Activated CD8-positive, alpha-beta memory T cell treated with anti-CD3 and anti-CD28 coated beads for 1 hour (primary cell): ENCODE measurements at places on chromosomes 3 and 15.

DNA sequence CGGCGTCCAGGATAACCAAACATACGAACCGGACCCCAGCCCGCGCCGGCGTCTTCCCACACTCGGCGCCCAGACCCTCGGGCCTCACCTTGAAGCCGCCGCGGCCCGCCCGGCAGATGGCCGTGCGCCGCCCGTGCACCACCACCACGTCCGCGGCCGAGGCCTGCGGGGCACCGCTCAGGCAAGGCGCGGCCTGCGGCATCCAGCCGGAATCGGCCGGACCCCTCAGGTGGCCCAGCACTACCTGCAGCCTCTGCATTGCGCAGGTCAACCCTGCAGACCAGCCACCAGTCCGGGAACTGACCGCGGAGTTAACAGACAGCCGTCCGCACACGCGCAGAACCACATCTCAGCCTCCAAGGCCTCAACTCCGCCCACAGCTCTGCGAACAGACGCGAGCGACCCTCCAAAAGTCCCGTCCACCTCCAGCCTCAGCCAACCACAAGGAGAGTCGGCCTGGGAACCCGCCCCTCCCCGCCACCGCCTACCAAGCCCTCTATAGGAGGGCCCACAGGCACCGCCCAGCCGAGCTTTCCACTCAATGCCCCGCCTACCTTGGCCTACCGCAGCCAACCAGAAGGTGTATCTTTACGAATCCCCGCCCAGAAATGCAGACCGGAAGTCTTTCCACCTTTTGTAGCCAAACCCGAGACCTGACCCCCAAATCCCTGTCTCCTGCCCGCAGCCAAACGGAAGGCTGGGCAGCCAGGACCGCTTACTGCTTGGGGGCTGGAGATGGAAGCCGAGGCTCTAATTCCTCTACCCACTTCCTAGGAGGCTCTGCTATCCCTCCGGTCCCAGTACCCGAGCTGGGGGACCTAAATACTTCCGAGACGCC, at the start of gene ACAA1:
ACAA1 (minus strand) TSS at position 351 of the 838 bp plus-strand sequence; CDS start at position 259, 92 bp downstream.
- DNase-seq: peak; percentile 93

GRCh38 chr15:37929238-37929637, 5.2 kb upstream of the TMCO5A start:
- DNase-seq: no peak

DNA sequence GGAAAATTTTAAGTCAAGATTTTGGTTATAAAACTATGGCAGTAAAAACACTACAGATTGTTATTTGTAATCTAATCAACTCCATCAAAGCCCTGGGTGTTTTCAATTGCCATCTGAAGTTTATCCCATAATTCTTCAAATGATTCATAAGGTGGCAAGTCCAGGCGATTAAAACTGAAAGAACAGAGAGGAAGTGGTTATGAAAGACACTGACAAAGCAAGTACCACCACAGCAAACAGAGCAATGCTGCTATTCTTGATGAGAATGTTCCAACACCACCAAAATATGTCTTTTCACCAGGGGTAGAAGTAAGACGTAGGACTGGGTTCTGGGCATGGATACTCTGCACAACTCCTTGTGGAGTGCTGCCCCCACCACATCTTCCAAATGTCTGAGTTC, 86.9 kb upstream of the PRTG start:
- DNase-seq: no peak

DNA sequence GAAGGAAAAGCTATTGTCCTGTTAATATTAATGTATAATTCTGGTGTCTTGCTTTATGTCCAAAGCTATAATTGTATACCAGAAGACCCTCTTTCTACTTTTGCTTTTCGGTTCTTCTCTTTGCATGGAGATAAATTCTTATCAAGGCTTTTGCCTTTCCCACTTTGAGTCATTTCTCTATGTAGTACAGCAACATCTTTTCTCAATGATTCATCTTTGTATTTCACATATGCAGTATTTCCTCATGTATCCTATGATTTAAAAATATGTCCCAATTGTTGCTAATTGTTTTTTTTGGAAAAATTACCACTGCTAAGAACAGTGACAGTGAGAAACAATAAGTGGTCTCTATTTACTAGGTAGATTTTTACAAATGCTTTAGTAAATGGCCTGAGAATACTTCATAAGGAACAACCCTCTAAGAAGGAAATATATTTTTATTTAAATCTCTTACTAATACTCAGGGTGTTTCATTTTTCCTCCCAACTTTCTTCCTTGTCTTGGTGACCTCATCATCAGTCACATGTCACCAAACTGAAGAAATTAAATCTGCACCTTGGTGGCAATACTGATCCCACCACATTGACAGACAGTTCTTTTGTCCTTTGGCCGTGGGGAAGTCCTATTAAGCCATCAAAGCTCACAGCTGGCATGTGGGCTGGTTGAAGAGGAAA, 290.6 kb downstream of the SATB1 start:
- DNase-seq: no peak

DNA sequence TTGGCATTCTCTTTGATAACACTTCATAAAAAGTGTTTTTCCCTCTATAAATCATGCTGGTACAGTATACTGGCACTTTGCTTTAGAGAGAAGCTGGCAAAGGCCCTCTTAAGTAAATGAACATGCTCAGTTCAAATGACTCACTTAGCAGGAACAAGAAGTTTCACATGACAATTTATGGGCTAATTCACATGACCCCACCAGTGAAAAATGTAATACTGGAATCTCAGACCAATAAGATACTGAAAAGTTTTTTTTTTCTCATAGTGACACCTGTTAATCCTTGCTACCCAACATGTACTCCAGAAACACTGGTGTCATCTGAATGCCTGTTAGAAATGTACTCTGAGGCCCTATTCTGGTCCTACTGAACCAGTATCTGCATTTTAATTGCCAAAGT, 13.9 kb downstream of the BTBD1 start:
- DNase-seq: no peak

DNA sequence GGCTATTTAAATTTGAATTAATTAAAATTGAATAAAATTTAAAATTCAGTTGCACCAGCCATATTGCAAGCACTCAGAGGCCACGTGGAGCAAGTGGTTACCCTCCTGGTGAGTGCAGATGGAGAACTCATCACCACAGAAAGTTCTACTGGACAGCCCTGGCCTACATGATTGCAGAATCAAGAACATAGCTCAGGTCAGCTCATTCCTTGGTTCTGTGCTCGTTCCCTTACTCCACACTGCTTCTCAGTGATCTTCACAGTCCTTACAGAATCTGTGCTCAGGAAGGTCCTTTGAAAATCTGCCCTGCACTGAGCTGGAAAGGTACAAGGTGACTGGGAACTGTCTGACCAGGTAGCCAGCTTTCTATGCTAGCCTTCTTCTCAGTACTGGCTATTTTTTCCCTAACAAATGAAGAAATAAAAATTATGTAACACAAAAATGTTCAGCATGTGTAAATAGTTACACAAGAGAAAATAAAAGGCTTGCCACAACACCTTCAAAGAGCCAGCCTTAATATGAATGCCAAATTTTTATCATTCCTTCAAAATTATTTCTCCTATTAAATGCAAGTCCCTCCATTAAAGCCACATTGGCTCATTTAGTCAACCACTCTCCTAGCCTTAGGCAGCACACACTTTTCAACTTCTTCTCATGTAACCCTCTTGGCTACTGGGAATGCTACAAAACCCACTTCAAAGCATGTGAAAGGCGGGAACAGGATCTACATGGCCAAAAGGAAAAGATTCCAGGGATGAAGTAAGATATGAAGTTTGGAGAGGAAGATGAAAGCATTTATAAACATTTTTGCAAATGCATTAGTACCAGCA, 326.4 kb upstream of the WNT5A start:
- DNase-seq: no peak

DNA sequence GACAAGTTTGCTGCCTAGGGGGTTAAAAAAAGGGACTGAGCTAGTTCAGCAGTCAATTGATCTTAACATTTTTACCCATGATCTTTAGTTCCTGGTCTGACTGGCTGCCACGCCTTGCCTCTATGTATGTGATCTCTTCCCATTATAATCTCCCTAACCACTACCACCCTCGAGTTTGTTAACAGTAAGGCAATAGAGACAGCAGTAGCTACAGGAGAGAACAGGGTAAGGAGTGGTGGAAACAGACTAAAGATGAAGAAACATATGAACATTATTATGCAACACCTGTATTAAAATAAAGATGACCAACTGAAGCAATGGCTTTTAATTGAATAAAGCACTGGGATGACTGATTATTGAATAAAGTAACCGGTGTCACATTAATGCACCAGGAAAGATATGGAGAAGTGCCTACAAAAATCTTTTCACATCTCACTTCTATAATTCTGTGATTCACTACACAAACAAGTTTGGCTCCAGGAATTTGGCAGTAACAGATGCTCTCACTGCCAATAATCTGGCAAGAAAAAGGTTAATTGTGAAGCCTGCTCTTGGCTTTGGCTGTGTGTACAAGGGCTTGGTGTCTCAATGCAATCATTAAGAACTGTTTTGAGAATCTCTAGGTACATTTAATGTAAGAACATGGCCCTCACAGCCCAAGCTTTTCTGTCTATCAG, 95.7 kb downstream of the HHLA2 start:
- no peak for DNase-seq

DNA sequence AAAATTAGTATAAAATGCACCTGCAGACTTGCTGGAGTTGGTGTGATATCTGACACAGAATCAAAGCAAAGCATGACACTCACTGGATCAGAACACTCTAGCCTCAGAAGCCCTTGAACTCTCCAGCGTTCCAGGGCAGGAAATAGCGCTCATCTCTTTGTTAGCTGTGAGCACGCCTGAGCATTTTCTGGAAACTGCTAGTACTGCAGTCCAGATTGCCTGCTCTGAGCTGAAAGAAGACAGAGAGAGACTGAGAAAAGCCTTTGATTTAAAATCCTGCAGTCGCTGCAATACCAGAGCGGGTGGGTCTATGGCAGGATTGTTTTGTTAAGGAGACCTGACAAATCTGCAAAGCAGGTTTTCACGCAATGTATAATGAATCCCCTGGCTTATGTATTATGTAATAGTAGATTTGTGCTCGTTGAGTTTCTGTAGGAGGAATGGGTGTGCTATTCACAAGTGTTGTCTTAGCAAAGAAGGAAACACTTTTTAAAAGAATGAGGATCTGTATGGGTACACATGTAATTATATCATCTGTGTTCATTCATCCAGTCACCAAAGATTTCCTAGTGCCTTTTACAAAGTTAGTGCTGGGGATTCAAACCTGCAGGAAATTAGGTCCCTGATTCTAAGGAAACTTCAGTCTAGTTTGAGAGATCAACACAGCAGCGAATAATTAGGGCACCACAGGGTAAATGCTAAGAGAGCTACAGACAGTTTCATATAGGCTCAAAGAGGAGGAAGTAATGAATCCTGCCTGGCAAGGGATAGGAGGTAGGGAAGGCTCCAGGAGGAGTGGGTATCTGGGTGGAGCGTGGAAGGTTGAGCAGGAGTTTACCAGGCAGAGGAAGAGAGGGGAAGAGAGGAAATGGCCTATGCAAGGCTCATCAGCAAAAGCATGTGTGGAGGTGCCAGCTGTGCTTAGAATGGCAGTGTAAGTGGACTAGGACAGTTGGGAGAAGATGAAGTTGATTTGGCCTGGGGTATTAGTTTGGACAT, 26.1 kb upstream of the MGLL start:
- DNase-seq: no peak

DNA sequence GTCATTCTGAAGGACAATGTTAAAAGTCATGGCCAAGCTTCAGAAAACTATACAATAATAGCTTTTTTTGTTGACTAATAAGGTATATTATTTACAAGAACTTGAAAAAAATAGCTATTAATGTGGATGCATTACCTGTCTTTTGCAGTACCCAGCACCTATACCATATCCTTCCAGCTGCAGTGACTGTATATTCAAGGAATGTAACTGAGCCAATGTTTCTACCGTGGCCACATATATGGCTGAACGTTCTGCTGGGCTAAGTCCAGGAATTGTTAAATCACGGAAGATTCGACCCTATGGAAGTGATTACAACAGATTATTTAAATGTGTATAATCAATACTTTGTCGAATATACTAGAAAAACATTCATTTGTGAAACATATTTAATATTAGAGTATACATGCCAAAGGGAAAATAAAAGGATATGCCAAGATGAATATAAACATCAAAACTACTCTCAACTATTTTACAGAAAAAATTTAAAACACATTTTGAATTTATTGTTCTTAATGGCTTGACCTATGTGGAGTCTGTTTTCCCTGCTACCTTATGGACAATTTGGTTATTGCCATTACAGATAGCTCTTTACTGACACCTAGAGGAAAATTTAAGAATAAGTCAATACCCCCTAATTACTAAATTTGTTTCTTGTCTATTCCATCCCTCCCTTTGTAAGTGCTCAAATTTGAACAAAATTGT, 17.6 kb downstream of the ACAD11 start:
- DNase-seq: no peak

DNA sequence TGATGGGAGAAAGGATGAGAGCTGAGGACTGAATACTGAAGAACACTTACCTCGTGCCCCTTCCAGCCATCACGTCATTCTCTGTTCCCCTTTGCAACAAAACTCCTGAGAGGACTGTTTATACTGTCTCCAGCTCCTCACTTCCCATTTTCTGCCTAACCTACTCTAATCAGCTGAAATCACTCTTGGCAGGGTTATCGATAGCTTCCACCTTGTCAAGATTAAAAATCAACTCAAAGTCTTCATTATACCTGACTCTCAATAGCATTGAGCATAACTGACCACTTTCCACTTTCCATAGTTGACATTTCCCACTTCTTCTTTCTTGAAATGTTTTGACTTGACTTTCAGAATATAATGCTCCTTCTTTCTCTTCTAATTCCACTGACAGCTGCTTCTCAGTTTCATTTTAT, 4.3 kb downstream of the BTBD1 start:
- DNase-seq: no peak

DNA sequence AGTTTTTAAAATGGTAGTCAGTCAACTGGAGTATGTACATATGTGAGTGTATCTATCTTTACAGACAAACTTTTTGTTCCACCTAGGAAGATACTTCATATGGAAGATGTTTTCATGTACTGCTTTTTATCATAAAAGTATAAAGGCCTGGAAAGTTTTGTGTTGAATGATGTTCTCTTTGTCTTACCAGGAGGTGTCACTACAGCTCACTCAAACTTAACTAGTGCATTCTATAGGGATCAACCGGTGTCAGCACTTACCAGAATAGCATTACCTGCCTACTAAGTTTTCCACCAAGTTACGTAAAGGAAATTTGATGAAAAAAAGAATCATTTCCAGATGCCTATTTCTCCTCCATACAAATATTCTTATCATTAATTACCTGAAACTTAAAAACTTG, 522.6 kb upstream of the SEMA6D start:
- no peak for DNase-seq

- DNase-seq: no peak
Measured at GRCh38 chr15:96341513-96342405, 11.3 kb downstream of the NR2F2 start.

GRCh38 chr3:191369616-191370010, 39.3 kb upstream of the UTS2B start:
- DNase-seq: no peak

DNA sequence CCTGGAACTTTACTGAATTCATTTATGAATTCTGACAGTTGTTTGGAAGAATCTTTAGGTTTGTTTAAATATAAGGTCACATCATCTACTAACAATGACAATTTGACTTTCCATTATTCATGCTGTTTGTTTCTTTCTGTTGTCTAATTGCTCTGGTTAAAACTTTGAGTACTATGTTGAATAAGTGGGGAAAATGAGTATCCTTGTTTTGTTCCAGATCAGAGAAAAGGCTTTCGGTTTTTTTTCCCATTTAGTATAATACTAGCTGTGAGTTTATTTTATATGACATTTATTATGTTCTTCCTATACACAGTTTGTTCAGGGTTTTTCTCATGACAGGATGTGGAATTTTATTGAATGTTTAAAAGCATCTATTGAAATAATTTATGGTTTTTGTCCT, 11.3 kb upstream of the TUBGCP5 start:
- no peak for DNase-seq

- DNase-seq: no peak
Measured at GRCh38 chr3:122510878-122511535, 3.7 kb downstream of the KPNA1 start.
